Retinal pigment epithelial cell (primary cell): ENCODE measurements at places on chromosomes 16 and 17.

GRCh38 chr17:81350320-81350890 is 44.9 kb upstream of the BAHCC1 start:
- DNase-seq = no peak

DNA sequence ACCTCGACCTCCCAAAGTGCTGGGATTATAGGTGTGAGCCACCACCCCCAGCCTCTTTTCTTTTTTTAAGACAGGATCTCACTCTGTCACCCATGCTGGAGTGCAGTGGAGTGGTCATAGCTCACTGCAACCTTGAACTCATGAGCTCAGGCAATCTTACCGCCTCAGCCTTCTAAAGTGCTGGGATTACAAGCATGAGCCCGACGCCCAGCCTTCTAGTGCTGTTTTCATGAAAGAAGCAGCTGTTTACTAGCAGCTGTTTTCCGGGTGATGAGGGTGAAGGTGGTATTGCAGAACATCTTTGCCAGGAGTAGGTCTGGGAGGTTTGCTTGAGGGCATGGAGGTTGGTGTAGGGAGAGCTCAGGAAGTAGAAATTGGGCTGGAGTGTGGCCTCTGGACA is 2.0 kb downstream of the ADCY7 start:
- no peak for DNase-seq

GRCh38 chr16:10865991-10866966 is 10.7 kb upstream of the CIITA start:
- DNase-seq = no peak

DNA sequence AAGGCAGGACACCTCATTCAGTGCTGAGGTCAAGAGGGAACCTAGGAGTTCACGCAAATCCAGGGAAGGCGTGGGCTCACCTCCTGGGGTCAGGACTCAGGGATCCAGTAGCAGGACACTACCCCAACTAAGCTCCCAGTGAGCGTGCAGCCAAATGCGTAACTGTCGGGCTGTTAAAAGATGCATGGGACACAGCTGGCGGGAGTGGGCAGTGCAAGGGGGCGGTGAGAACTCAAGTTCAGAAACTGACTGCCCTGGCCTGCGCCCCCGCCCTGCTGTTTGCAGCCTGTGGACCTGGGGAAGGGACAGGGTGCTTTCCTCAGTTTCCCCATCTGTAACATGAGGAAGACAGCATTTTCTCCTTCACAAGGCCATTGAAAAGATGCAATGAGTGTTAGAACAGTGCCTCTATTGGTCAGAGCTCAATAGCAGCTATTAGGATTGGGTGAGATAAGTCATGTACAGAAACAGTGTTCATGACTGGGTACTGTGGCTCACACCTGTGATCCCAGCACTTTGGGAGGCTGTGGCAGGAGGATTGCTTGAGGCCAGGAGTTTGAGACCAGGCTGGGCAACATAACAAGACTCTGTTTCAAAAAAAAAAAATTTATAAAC is 20.2 kb downstream of the CDIPT start:
- DNase-seq = no peak

DNA sequence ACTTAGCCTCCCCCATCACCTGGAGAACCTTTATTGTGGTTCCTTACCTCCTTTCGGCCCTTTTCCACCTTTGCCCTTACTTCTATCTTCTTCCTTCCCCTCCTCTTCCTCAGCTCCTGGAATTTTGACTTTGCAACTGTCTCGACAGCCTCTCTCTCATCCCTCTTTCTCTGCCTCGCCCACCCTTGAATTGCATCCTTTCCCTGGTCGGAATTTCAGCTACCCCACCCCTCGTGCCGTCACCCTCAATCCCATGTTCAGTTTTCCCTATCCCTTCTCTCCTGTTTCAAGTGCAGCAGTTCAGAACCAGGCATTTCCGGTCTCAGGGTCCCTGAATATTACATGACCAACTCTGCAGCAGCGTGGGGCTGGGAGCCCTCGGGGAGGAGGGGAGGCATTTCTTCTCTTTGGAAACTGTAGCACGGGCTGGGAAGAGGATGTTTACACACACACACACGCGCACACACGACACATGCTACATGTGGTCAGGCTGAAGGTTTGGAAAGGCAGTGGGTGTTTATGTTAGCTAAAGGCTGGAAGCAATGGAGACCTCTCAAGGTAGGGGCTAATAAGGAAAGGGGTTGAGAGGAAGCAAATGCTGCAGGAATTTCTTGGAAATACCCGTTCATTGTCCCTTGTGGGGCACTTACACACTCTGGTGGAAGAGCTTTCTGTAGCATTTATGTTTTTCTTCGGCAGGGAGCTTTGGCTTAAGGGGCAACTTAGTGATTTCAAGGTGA is 971 bp downstream of the MINK1 start:
- peak; percentile 5 for DNase-seq

GRCh38 chr17:9549215-9549614 is 26.4 kb downstream of the STX8 start:
- no peak for DNase-seq

DNA sequence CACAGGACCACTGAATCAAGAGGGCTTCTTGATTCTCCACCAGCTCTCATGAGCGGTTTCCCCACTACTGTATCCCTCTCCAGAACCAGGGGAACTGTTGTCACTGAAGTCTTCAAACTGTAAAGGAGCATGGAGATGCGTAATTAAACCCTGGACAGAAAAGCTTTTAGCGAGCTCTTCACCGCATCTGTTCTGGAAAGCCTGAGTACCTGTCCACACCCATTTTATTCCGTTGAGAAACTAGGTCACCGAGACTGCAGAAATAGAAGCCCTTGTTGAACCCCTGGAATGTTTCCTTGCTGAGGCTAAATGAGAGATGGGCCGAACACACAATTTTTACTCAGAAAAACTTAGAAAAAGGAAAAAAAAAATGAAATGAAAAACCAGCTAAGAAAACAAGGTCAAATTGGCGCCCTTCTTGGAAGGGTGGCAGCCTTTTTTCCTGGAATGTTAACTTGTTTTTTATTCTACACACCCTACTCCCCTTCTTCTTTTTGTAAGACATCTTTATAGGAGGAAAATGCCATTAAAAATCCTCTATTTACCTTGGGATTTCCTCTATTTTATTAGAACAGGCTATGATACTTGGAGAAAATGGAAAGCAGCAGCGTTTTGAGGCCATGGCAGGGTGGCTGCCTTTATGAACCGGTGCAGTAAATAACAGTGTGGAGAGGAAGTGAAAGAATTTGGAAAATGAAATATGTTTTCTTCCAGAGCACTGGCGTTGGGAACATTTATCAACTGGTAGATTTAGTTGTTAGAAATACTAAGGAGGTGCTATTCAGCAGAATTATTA is 52.6 kb upstream of the CRISPLD2 start:
- DNase-seq = no peak

DNA sequence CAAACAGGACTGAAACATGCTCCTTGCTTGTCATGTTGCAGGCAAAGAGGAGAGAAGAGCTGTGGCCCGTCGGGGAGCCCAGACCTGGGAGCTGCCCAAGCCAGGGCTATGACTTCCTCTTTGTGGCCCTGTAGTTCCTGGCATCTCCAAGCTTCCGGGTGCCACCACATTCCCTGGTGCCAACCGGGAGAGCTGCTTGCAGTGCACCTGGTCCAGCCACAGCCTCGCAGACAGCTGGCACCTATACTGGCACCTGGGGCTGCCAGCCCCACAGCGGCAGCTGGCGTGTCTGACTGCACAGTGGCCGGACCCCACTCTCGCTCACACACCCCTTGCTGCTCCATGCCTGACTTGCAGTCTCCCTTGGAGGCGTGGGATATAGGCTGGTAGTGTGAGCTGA is 37.1 kb upstream of the FOXJ1 start:
- no peak for DNase-seq

DNA sequence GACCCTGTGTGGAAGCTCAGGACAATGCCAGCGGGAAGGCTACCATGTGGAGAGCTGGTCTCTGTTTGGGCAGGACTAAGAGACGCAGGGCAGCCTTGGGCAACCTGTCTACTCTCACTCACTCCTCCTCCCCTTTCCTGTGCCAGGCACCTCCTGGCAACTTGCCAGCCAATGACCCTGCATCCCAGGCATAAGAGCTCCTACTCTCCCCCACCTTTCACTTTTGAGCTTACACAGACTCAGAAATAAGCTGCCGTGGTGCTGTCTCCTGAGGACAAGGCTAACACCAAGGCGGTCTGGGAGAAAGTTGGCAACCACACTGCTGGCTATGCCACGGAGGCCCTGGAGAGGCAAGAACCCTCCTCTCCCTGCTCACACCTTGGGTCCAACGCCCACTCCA is 2.6 kb downstream of the HBM start:
- no peak for DNase-seq

- peak; percentile 31 for DNase-seq
Observed at GRCh38 chr17:8726941-8727555, 17.6 kb downstream of the CCDC42 start.

GRCh38 chr17:79971651-79972050 is 64.0 kb downstream of the TBC1D16 start:
- DNase-seq = no peak

- peak; percentile 96 for DNase-seq
Observed at GRCh38 chr17:75808905-75809621, 24.5 kb downstream of the UNK start.

GRCh38 chr17:7060165-7060891 is 16.4 kb upstream of the SLC16A11 start:
- DNase-seq = peak; percentile 49

DNA sequence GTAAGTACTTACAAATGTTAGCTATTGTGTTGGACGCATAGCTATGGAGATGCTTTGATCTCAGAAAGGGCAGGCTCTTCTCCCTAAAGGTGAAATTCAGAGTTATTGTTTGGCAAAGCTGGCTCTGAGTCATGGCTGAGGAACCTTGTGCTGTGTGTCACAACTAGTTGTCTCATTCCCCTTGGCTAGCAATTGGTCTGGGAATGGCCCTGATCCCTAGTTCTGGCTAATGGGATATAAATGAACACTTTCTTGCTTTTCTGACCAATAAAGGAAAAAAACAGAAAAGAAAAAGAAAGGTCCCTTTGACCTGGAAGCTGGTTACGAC is 210.6 kb downstream of the MAP2K4 start:
- no peak for DNase-seq

- no peak for DNase-seq
Observed at GRCh38 chr17:7130621-7131422, 16.2 kb upstream of the ASGR2 start.

DNA sequence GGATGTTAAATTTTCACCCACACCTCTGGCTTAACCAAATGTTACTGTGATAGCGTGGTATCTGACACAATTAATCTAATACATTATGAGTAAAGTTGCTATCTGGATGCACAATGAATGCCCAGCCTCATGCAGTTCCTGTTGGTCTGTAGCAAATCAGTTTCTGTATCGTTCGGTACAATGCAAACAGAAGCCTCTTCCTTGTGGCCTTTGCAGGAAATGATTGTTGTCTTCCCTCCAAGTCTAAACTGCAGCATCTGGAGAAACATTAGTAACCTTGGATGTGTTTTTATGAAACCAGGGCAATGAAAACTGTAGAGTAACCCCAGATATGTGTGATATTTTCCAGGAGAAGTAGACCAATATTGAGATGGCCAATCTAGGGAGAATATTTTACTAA is 46.8 kb downstream of the CYB561 start:
- no peak for DNase-seq

DNA sequence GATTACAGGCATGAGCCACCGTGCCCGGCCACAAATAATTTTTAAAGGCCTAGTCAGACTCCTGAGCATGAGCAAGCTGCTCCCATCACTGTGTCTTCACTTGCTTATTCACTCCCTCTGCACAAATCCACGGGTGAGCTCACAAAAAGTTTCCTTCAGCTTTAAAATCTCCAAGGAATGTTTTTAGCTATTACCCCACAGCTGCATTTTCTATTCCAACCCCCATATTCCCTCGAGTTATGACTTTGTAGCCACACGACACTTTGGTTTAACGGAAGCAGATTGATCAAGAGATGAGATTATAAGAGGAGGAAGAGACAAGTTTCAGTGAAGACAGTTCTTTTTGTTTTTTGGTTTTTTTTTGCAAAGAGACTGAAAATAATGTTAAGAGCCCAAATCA is 49.1 kb upstream of the SLC25A19 start:
- DNase-seq = no peak

- no peak for DNase-seq
Observed at GRCh38 chr17:75004371-75004770, 8.1 kb upstream of the MRPL58 start.

DNA sequence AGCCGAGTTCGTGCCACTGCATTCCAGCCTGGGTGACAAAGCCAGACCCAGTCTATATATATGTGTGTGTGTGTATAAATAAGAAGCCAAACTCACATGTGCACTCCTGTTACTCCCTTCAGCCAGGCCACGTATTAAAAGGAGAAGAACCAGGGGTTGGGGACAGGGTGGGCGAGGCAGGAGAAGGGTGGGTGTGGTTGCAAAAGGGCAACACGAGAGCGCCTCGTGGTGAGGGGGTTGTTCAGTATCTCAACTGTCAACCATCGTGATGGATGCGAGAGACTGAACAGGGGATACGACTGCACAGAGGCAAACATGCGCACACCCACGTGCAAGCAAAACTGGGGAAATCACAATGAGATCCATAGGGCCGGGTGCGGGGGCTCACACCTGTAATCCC is 54.9 kb downstream of the ABCC6 start:
- no peak for DNase-seq

DNA sequence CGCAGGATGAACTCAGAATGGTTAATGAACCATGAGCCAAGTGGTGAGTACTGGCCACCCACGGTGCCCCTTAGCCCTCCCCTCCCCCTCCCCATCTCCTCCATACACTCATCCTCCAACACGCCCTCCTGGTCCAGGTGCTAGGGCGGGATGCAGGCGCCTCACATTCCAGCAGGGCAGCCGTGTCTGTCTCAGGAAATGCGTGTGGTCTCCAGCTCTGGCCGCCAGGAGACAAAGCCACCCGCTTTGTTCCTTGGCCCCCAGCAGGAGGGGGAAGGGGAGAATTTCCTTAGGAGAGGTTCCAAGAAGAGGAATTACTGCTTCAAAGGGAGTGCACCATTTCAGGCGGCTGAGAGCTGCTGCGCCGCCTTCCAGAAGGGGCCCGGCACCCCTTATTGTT is 29.7 kb upstream of the RMI2 start:
- no peak for DNase-seq

- DNase-seq = no peak
Observed at GRCh38 chr16:69626256-69626655, 60.5 kb downstream of the NFAT5 start.

GRCh38 chr17:39110435-39111136 is 40.9 kb downstream of the PLXDC1 start:
- no peak for DNase-seq

- no peak for DNase-seq
Observed at GRCh38 chr16:21614896-21615295, 15.5 kb downstream of the METTL9 start.

GRCh38 chr17:50891577-50891989 is 25.4 kb upstream of the TOB1 start:
- no peak for DNase-seq

- no peak for DNase-seq
Observed at GRCh38 chr16:72025404-72026114, 17.0 kb downstream of the DHODH start.

GRCh38 chr16:4339909-4340308 is 11.2 kb downstream of the PAM16 start:
- no peak for DNase-seq

- DNase-seq = no peak
Observed at GRCh38 chr16:586645-587590, 2.9 kb upstream of the RAB40C start.

GRCh38 chr16:90077757-90078578 is 837 bp upstream of the PRDM7 start:
- DNase-seq = no peak
